ENCODE measurements at places on chromosomes 2 and 18.

- DNase-seq: no peak
These were observed 184.8 kb downstream of the NCK2 start for GRCh38 chr2:105929516-105929915.

GRCh38 chr2:95667480-95667879 lies 75.7 kb downstream of the TRIM43 start:
- no peak for DNase-seq

DNA sequence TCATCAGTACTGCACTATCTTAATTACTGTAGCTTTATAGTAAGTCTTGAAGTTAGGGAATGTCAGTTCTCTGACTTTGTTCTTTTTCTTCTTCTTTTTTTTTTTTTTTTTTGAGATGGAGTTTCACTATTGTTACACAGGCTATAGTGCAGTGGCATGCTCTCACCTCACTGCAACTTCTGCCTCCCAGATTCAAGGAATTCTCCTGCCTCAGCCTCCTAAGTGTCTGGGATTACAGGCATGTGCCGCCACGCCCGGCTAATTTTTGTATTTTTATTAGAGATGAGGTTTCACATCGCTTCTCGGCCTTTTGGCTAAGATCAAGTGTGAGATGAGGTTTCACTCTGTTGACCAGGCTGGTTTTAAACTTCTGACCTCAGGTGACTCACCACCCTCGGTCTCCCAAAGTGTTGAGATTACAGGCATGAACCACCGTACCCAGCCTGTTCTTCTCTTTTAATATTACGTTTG lies 41.9 kb upstream of the TANC1 start:
- DNase-seq: no peak

DNA sequence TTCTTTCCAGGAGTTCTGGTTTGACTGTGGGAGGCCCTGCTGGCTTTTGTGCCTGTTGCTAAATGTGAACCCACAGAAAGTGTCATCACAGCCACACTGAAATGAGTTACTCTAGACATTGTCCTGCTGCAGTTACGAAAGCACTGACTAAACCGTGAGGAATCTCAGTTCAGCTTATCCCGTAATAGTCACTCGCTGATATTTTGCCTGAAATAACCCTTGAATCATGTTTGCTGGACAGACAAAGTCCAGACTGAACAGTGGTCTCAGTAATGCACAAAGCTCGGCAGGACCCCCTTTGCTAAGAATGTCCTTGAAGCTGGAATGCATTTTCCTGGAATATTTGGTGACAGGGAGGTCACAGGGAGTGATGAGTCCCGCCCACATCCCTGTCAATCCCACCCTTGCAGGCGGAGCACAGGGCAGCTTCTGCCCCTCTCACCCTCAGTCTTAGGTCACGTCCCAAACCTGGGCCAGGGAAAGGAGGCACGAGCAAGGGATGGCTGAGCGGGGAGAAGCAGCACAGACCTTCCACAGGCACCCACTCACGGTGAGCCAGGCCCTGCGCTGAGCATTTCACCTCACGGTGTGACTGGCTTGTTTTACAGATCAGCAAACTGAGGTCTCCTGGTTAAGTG lies 53.4 kb downstream of the ADI1 start:
- no peak for DNase-seq

DNA sequence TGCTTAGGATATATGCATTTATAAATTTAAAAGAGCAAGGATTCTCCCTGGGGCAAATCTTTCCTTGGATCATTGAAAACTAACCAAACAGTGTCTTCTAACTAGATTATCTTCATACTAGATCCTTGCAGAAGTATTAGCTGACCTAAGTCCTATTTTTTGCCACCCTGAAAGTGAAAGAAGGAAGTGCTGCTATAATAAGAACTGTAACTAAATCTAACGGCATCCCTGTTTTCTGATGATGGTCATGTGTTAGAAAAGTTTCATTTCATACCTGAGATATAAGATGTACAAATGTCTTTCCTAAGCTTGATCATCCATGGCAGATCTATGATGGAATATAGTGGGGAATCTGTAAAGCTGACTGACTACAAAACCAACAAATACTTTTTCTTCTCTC lies 102.7 kb downstream of the MAP2 start:
- no peak for DNase-seq

DNA sequence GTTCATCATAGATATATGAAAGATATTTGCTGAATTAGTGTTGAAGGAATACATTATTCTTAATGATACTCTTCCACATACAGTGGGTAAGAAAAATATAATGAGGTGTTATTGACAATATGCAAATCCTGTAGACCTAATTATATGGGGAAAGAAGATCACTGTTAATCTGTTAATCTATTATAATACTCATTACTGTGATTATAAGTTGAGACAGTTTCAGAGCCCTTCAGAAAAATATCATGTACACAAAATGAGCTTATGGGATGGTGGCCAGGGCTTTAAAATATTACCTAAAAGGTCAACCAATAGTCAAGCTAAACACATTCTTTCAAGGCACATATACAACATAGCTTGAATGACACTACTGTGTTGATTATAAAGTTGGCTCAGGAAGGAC lies 163.5 kb downstream of the NOL4 start:
- no peak for DNase-seq

DNA sequence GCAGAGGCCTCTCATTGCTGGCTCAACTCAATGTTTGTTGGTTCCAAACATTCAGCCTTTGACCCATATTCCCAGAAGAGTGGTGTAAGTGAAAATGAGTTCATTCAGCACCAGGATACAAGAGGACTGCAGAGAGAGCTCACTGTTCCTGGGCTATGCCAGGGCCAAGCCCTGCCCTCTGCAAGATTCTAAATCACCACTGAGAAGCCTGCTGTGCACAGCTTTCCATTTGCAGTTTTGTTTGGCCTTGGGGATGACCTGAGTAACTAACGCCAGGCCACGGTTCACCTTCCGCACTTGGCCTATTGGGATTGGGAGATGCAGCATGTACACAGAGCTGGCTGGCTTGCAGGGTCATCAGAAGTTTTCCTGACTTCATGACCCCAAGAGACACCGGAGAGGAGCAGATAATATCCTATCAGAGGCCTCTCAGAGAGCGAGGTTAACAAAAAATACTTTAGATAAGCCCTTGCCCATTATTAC lies 12.6 kb downstream of the GKN1 start:
- DNase-seq: no peak

DNA sequence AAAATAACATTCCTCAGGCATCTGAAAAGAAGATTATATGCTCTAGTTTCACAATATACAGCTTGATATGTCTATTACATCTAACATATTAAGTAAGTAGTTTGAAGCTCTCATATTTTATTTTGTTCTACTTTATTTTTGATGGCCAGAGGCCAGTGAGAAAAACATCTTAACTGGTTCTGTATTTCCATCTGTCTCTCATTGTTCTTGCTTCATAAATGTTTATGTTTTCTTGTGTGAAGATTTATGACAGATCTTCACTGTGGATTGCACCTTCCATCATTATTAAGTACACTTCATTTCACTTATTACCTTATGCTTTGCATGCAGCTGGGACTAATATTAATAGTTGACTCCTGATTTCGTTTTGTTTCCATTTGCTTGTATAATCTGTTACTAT lies 511.2 kb downstream of the TSN start:
- DNase-seq: no peak

DNA sequence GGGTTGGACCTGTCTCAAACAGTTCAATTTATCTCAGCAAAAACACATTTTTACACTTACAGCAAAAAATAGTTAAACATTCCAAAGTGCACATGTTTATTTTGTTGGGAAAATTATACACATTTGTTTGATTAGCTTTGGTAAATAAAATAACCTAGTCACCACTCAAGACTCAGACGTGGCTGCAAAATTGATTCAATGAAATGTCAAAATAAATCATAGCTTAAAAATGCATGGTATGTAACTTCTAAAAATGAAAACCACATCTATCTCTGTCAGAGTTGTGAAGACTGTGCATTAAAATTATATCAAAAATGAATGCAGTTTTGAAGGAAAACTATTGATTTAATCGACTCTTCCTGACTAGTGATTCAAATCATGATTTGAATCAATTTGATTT lies 56.7 kb downstream of the GALNT14 start:
- DNase-seq: no peak

DNA sequence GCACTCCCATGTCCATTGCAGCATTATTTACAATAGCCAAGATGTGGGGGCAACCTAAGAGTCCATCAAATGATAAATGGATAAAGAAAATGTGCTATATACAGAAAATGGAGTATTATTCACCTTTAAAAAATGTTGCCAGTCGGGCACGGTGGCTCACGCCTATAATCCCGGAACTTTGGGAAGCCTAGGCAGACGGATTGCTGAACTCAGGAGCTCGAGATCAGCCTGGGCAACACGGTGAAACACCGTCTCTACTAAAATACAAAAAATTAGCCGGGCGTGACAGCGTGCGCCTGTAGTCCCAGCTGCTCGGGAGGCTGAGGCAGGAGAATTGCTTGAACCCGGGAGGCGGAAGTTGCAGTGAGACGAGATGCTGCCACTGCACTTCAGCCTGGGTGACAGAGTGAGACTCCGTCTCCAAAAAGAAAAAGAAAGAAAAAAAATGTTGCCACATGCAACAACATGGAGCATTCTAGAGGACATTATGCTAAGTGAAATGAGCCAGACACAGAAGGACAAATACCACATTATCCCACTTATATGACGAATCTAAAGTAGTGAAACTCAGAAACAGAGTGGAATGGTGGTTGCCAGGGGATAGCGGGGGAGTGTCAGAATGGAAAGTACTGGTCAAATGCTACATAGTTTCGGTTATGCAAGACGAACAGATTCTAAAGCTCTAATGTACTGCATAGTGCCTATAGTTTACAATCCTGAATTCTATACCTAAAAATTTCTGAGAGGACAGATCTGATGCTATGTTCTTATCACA lies 1385.6 kb upstream of the TMEFF2 start:
- DNase-seq: no peak

Measured in T-helper 17 cell (primary cell).